ENCODE measurements at places on chromosomes 16 and 17.

GRCh38 chr16:10130538-10130937, 51.7 kb downstream of the GRIN2A start:
- no peak for DNase-seq

GRCh38 chr17:79991924-79992648, 43.6 kb downstream of the TBC1D16 start:
- no peak for DNase-seq

- no peak for DNase-seq
Measured at GRCh38 chr17:83109793-83110645, 30.6 kb downstream of the METRNL start.

GRCh38 chr17:8662076-8662831, 31.7 kb upstream of the MYH10 start:
- DNase-seq, result no peak

DNA sequence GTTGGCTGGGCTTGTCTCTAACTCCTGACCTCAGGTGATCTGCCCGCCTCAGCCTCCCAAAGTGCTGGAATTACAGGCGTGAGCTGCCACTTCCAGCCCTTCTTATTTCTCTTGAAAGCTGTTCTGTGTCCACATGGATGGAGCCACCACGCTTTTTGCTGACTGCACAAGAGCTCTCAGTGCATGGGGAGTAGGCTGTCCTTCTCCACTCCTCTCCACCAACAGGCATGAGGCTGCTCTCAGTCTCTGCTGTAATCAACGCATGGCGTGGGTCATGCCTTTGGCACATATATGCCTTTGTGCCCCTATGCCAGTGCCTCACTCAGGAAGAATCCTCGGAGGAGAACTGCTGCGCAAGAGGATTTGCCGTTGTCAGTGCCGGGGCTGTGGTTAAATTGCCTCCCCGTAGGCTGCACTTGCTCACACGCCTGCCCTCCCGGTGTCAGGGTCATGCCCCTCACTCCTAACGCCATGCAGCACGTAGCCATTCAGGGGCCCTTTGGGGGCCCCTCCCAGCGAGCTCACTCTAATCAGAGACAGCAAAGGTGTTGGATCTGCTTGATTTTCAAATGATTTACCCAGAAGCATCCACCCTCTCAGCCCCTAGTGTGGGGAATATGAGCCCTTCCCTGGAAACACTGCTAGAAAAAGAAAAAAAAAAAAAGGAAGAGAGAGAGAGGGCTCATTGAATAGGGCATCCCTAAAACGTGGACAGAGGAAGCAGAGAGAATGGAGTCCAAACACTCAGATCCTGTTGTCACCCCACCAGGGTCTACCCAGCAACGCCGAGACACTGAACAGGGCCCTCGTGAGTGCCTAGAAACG, 47.5 kb upstream of the ZCCHC14 start:
- DNase-seq, result no peak

GRCh38 chr16:85426806-85427205, 186.3 kb upstream of the GSE1 start:
- DNase-seq, result no peak

DNA sequence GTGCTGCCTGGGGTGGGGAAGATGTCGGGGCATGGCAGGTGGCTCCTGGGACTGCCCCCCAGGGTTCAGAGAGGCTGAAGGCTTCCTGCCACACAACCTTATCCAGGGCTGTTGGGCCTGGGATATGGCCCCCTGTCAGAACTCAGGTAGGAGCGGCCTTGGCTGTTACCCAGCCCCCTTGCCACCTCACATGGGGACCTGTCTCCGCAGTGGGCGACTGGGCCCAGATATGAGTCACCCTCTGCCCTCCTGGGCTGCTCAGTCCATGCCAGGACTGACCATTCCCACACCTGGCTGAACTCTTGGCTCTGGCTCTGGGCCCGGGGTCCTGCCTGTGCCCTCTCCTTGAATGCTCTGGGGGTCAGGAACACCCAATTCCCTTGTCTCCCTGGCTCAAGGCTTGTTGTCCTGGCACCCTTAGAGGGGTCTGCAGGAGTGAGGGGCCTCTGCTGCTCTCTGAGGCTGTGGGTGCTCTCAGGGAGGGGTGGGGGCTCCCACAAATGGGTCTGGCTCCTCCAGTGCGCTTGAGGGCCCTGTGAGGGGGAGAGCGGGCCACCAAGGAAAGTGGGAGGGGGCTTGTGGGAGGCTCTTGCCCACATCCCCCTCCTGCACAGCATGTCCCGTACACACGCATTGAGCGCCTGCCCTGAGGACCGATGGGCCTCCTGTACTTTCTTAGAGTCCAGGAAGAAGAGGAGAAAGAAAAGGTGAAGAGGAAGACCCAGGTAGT, 36.0 kb downstream of the LGALS9 start:
- DNase-seq, result no peak

- DNase-seq, result no peak
Measured at GRCh38 chr16:53900667-53901066, 196.7 kb downstream of the FTO start.

GRCh38 chr17:36148559-36149295, 27.7 kb downstream of the TBC1D3B start:
- DNase-seq, result peak; percentile 67

GRCh38 chr17:9240659-9241370, 219.5 kb downstream of the NTN1 start:
- DNase-seq, result no peak

DNA sequence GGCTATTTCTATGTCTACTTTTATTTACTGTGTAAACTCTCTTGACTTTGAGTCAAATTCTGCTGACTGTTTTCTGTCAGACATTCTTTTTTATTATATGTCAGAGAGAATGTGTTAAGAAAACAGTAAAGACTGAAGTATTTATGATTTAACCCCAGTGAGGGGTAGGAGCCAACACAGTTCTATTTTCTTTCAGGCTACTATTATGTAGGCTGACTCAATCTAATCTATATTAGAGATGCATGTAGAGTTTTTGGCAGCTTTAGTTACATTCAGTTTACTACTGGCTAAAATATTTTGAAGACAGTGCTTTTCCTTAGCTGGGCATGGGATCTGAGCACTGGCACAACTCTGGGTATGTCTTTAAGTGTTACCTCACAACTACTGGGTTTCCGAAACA, 1108.0 kb downstream of the CDH11 start:
- DNase-seq, result no peak

GRCh38 chr16:3015865-3016521, 2.0 kb downstream of the CLDN6 start:
- DNase-seq, result no peak

GRCh38 chr16:51453251-51453650, 302.2 kb upstream of the SALL1 start:
- no peak for DNase-seq

- DNase-seq, result no peak
Measured at GRCh38 chr16:57658878-57659674, 9.0 kb upstream of the ADGRG3 start.

GRCh38 chr17:72249441-72249840, 128.6 kb downstream of the SOX9 start:
- no peak for DNase-seq

DNA sequence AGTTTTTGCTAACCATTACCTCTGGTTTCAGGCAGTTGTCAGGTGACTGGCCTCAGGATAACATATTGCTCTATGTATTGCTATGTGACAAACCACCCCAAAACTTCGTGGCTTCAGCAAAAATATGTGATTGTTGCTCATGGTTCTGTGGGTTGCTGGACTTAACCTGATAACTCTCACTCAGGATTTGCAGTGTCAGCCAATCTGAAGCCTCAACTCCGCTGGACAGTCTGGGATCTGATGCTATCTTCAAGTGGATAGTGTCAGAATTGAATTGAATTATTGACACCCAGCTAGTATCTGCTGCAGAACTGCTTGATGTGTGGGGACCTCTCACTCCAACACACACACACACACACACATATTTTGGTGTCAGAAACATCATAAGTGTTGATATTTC, 34.7 kb upstream of the GUCY2D start:
- DNase-seq, result no peak

DNA sequence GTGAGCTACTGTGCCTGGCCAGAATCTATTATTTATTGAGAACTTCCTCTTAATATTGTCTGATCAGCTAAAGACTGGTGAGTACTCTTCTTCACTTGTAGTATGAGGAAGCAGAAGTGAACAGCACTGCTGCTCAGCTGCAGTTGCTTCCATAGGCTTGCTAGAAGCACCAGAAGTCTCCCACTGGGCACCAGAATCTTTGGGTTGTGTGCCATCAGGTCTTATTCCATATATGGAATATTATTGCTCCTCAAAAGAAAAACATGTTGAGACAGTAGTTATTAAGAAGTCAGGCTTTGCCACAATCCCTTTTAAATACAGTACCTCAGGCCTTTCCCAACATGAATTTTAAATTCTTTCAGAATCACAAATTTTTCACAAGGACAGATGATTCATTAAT, 17.2 kb downstream of the SNTB2 start:
- DNase-seq, result no peak

DNA sequence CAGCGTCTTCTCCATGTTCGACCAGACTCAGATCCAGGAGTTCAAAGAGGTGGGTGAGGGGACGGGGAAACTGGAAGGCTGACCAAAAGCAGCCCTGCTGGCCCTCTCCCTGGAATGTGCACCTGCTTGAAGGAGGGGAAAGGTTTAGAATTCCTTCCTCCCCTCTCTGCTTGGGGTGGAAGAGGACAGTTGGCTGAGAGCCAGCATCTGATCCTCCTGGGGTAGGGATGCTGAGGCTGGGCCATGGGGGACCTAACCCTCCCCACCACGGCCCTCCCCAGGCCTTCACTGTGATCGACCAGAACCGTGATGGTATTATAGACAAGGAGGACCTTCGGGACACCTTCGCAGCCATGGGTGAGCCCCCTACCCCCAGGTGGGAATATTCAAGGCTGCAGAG, 1.3 kb downstream of the MYL11 start:
- DNase-seq, result no peak

GRCh38 chr17:14745541-14745940, 444.7 kb downstream of the HS3ST3B1 start:
- no peak for DNase-seq

GRCh38 chr16:69796285-69797118, 34.4 kb downstream of the WWP2 start:
- peak; percentile 12 for DNase-seq

DNA sequence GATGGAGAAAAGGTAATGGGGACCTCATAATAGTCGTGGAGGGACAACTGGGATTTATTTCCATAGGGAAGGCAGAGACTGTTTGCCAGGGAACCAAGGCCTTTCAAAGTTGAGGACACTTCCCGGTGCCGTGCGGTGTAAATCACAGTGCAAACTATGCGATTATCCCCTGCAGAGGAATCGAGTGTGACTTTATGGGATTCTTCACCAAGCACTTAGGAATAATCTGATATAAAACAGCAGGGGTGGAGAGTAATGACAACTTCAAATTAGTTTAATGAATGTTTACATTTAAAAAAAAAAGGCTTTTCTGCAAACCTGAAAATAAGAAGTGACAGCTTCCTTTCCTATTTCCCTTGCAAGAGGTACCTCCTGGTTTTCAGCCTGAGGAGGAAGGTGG, 538.2 kb downstream of the MAF start:
- no peak for DNase-seq

DNA sequence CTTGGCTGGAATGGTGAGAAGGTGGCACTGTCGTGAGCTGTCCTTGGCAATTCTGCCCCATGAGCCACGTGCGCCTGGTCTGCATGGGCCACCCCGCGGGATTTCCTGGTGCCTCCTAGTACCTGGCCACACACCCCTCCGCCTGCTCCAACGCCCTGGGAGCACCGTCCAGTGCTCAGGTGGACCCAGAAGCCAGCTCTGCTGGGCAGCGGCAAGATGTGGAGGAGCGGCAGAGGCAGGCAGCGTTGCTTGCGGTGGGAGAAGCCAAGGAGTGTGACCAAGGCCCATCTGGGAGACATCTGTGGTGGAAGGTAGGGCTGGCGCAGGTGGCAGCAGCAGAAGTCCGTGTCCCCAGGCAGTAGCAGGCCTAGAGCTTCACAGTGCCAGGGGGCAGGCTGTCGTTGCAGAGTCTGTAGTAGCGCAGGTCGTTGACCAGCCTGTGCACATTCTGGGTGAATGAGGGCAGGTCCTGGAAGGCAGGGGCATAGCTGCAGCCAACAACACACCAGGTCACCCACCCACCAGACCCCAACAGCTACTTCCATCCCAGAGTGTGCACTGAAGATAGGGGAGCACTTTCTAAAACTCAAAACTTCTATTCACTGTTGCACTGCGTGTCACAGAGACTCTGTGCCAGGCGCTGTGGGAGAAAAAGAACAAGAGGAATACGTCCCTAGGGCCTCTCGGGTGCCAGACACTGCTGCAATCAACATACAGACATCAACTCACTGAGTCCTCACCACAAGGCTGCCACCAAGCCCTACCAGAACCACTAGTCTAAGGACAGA, 34.9 kb upstream of the GSG1L start:
- DNase-seq, result no peak

GRCh38 chr17:60436676-60437075, 14.4 kb downstream of the CHCT1 start:
- DNase-seq, result no peak

GRCh38 chr17:82938486-82938872, 98.7 kb upstream of the ZNF750 start:
- no peak for DNase-seq

- peak; percentile 66 for DNase-seq
Measured at GRCh38 chr17:28738680-28739384, 5.0 kb upstream of the TRAF4 start.

DNA sequence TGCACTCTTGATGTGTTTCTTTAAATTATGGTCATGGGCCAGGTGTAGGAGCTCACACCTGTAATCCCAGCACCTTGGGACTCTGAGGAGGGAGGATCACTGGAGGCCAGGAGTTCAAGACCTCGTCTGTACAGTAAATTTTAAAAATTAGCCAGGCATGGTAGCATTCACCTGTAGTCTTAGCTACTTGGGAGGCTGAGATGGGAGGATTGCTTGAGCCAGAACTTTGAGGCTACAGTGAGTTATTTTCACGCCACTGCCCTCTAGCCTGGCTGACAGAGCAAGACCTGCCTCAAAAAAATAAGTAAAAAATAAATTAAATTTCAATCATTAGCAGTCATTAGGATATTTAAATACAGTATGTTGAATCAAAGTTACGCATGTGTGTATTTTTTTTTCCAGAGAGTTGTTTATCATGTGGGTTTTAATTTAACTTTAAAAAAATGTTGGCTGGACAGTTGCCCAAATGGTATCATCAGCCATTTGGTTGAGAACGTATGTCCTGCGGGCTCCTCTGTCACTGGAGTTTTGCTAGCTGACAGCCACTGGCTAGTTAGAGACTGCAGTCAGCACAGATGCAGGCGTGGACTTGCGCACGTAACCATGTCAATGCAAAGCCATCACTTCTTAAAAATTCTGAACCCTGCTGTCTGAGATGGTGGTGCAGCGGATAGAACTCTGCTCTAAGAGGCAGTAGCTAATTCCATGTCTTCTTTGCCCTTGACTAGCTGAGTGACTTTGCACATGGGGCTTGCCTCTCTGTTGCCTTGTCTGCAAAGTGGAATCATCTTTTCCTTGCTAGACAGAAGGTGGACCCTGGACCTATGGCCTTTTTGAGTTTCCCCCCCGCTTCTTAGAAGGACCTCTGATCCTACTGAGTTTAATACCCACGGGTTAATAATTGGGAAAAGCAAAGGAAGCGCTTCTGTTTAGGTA, 40.0 kb downstream of the MAPT start:
- DNase-seq, result no peak

DNA sequence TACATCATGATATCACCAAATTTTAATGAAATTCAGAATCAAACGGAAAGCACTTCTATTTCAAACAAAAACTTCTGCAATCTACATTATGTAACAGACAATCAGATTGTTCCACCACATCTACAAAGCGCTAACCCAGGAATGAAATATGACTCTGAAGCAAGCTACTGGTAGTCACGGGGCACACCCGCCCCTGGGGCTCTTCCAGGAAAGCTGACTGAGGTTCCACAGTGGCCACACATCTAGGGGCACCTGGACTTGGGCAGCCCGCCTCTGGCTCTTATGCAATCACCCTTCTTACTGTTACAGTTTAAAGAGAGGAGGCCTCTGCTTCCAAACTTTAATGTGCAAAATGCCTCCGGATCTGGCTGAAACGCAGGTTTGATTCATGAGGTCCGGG, 27.5 kb downstream of the ZCCHC14 start:
- DNase-seq, result no peak

Data from stimulated activated CD4-positive, alpha-beta T cell treated with anti-CD3 and anti-CD28 coated beads, Interleukin-15, amount 100 ng/mL, for 24 hours (primary cell).